CD4-positive, alpha-beta T cell treated with Interleukin-17A for 1 hour (primary cell): ENCODE measurements at places on chromosomes 12 and 14.

- DNase-seq, result no peak
Measured at GRCh38 chr14:61553730-61554641, 141.3 kb upstream of the HIF1A start.

- DNase-seq, result no peak
Measured at GRCh38 chr14:56633544-56633943, 53.9 kb downstream of the TMEM260 start.

GRCh38 chr14:44982594-44982993 is 20.6 kb downstream of the TOGARAM1 start:
- DNase-seq, result no peak

DNA sequence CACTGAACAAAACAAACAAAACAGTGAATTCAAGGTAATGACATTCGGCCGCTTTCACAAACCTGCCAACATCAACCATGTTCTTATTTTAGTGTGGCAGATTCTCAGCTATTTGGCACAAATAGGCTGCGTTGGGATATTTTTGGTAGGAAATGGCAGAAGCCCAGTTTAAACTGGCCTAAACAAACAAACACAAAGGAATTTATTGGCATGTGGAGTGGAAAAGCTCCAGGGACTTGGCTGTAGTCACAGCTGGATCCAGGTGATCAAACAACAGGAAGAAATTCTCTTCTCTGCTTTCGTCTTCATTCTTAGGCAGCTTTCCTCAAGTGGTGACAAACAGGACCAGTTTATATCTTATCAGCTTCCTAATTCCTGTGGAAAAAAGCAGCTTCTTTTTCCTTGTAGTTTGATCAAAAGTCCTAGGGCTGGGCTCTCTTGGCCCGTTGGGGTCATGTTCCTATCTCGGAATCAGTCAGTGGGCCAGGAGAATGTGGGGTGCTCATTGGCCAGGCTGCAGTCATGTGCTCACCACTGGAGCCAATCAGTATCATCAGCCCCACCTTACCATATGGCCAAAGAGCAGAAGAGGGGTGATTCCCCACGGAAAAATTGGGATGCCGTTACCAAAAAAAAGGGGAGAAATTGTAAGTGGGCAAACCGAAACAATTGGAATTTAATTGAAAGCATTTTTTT is 22.6 kb downstream of the C12orf75 start:
- no peak for DNase-seq

- peak; percentile 69 for DNase-seq
Measured at GRCh38 chr12:10562306-10562933, 51.0 kb downstream of the MAGOHB start.

DNA sequence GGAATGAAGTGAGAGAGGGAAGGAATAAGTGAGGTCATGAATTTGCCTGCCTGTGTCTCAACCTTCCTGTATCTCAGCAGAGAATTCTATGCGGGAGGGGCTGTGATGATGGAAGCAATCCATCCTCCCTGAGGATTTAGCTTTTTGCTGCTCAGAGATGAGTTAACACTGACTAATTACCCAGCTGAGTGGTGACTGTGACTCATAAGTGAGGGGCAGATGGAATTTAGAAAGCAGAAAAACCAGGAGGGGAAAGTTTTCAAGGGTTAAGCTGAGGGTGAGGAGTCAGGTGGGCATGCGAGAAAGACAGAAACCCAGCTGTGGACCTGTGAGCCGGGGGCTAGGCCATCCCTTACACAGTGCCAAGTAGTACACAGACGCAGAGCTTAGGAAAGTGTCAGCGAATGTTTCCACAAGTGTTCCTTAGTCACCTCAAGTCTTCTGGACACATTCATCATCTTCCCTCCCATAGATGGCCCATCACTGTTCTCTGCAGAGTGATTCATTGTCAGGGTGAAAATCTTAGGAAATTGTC is 277.9 kb downstream of the IPO8 start:
- no peak for DNase-seq

DNA sequence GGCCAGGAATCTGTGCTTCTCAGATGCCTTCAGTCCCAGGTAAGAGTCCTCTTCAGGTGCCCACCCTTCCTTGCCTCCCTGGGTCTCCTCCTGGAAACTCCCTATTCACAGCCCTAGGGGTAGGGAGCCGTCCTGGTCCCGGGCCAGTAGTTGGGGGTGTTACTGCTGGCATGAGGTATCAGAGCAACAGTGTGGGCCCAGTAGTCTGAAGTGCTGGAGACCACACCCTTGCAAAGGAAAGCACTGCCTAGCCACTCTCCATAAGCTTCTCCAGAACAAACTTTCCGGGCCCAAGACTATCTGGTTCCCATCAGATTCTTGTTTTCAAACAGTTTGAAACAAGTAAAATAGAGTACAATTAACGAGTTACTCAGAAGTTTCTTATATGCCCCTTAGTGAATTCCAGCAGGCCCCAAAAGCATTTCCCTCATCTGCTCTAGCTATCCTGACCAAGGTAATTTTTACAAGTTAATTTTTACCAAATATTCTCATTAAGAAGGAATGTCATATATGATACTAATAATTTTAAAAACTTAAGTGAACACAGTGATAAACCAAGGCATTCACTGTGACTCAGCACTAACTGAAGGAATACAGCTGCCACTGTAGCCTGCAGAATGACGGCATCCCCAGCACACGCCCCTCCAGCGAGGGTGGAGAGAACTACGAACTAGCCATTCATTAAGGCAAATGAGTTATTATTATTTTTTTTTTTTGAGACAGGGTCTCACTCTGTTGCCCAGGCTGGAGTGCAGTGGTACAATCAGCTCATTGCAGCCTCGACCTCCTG is 49.4 kb downstream of the MOK start:
- no peak for DNase-seq

DNA sequence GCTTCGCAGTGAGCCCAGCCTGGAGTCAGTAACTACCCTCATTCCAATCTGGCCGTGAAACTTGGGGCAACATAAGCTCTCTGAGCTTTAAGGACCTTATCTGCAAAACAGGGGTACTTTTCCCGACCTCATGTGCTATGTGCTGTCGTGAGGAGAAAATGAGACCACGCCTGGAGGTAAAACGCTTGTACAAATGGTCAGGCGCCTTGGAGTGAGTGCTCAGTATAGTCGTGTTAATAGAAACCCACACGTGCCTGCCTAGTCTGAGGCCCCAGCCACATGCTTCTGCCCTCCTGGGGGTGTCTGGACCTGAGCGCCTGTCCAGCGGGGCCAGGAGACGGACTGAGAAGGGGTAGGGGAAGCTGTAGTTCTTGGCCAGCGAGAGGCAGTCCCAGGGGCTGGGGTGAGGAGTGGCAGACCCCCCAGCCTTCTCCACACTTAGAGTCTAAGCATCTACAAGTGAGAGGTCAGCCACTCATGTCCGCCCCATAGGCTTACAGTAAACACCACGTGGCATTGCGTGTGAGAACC is 4.9 kb downstream of the AQP5 start:
- DNase-seq, result no peak

- no peak for DNase-seq
Measured at GRCh38 chr12:118015944-118016343, 559 bp upstream of the RFC5 start.

DNA sequence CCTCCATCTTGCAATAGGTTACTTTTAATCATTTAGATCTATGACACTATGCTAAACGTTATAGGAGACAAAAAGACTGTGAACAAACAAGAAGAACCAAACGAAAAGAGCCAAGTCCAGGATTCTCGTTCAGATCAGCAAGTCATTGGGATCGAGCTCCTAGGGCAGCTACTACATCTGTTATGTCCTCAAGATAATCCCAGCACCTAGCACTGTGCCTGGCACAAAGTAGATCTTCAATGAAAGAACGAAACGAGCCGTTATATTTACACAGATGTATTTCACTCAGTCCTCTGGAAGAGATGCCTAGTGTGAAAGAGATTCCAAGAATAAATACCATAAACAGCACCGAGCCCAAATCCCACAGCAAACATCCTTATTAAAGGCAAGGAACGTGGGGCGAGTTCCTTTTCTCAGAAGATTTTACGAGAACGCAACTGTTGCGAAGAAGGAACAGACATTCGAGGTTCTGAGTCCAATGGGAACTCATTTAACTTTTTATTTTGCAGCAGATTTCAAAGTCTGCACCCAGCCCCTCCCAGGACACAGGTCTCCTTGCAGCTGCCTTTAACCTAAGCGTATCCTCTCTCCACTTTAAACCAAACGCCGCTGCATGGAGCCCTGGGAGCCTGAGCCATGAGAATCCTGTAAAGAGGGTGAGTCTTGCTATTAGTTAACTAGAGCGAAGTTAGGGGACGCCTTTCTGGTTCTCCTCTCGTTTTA is 544 bp upstream of the TDP1 start:
- no peak for DNase-seq

DNA sequence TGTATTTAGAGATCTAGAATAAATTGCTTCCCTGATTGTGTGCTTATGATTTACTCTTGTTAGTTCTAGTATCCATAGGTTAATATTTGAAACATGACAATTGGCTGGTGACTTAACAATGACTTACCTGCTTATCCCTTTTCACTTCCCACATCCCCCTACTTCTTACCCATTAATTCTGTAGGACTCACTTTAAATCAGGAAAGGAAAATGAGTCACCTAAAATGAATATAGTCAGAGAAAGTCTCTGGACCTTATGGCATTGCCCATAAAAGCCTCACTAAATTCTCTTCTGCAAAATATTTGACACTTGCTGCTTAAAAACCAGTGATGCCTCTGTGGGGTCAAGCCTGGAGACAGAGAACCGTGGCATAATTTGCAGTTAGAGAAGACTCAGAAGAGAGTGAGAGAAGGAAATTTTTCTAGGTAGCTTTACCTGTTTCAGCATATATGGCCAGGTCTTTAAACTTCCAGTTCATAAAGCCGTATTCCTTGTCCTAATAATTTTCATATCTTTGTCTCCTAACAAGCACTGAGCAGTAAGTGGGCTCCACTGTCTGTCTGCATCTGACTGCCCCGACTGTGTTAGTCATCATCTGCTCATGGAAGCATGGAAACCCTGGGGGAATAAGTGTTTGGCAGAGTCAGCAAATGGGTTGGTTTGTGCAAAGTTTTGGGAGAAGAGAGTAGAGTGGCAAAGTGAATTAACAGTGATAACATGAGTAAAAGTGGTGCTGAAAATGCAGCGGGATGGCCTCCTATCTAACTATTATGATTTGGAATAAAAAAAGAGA is 294.4 kb downstream of the AKAP6 start:
- DNase-seq, result no peak

DNA sequence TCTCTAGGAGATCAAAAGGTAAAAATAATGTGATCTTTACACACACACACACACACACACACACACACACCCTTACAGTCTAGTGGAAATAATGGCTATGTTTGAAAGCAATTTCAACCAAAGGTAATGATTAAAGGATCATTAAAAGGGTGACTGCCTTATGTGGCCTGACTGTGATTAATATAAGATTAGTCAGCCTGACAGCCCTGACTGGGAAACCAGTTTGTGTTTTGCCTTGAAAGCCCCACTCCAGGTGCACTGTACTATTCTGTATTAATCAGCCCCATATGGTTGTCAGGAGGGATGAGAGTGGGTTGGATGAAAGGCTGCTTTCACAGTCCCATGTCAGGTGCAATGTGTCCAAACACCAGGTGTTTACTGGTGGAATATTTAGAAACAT is 10.5 kb downstream of the RASSF9 start:
- DNase-seq, result no peak

GRCh38 chr14:99187858-99188257 is 84.1 kb downstream of the BCL11B start:
- DNase-seq, result no peak

DNA sequence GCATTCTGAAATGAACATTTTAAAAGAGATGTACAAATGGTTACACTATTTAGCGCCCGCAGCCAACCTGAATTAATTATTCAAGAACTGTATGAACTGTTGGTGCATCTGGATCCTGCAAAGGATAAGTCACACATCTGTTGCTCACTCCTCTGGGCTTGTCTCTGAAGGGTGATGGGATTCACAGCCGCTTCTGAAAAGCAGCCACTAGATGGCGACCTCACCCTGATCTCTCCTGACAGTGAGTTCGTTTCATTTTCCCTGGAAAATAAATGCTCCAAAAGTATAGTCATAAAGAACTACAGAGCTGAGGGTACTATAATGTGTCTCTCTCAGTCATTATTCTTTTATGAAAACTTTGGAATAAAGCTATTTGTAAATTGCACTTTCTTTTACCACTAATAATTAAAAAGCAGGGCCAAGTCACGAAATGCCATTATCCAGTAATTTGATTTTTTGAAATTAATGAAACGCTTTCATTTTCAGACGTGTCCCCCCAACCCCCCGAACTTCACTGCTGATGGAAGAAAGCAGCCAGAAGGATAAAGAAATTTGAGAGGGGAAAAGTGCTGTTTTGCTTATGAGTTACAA is 789.6 kb downstream of the NRXN3 start:
- DNase-seq, result peak; percentile 33

GRCh38 chr12:1552171-1552570 is 42.2 kb downstream of the FBXL14 start:
- DNase-seq, result no peak

- DNase-seq, result no peak
Measured at GRCh38 chr12:120241561-120242274, 23.8 kb downstream of the PXN start.

- DNase-seq, result no peak
Measured at GRCh38 chr14:23147676-23148075, 28.6 kb upstream of the CEBPE start.

DNA sequence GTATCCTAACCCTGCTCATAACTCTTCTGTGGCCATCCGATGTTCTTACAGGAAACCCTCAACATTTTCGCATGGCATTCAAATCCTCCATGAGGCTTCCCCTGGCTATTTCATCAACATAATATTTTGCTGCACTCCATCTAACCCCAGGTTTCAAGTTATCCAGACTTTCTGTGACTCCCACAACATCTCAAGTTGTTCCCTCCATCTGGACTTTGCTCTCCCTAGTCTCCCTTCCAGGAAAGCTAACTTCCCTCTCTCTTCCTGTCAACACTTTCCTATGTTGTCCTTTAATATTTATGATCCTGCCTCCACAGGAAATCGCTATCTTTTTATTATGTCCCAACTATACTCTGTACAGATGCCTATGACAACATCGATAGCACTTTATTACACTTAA is 146.1 kb downstream of the METTL25 start:
- no peak for DNase-seq

DNA sequence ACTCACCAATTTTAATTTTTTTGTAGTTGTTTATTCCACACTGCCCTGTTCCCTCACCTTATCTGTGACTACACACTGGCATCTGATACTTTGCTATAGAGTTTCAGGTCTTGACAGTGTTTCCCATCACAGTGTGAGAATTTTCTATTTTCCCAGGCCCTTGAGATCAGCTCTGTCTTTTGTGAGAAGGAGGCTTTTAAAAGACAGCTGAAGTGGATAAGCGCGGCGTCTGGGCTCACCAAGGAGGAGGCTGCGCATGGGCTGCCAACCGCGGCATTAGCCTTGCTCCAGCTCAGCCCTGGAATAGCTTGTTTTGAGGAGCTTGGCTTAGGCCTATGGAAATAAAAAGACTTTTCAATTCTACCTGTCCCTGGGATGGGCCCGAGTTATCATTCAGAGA is 181.3 kb downstream of the RMST start:
- no peak for DNase-seq
